ENCODE measurements at places on chromosomes 2 and 18.

- peak; percentile 40 for DNase-seq
Observed at GRCh38 chr18:45567123-45567522, 48.2 kb upstream of the SLC14A2 start.

DNA sequence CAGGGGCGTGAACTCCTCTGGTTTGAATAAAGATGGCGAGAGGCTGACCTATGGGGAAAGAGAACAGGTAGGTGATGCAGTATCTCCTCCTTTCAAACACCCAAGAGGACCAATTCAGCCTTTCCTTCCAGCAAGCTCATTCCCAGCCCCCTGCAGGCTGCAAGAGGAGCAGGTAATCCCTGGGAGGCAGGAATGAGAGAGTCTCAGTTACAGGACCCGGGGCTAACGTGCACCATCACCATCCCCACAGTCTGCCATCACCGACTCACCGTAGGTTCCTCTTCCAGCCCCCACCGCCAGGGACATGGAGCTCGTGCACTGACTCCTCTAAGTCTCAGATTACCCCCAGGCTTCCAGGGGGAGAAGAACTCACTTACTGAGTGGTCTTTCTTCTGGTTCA lies 26.7 kb downstream of the XDH start:
- DNase-seq: no peak

DNA sequence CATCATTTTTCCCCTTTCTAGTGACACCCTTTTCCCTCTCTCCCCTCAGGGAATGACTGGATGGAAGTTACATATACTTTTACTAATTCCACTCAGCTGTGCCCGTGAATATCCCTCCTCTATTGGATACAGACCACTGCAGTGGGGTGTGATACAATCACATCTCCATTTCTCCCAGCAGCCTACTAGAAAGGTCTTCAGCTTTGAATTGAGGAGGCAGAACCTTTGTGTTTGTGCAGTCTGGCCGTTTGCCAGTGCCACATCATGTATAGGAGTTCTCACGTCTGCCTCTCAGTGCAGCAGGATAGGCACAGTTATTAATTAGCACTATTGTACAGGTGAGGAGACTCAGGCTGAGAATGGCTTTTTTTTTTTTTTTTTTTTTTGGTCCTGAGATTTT lies 16.4 kb downstream of the TNFRSF11A start:
- DNase-seq: no peak

DNA sequence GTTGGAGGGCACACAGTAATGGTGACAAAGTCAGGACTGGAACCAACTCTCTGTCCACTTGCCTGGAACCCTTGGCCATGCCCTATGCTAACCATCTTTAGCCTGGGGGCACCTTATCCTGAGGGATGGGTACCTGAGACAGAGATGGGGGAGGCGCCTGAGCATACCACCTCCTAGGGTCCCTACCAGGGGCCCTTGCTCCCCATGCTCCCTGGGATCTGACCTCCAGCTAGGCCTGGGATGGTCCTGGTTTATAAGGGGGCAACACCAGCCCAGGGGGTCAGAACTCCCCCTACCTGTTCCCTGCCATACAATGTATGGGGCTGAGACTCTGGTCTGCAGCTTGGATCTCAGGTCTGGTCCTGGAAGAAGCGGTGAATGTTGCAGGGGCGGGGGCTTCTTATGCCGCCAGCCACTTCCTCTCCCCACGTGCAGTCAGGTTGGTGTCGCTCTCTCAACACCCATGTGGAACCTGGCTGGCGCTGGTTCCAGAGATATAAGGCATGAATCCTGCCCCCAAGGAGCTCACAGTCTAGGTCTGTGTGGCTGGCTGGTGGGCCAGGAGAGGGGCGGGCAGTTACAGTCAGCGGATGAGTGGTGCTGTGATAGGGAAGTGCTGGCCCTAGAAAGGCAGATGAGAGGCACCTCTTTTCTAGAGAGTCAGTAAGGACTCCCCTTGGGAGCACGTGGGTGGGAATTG lies 3.8 kb upstream of the TOGARAM2 start:
- no peak for DNase-seq
